ENCODE measurements at places on chromosomes 5 and 9.

DNA sequence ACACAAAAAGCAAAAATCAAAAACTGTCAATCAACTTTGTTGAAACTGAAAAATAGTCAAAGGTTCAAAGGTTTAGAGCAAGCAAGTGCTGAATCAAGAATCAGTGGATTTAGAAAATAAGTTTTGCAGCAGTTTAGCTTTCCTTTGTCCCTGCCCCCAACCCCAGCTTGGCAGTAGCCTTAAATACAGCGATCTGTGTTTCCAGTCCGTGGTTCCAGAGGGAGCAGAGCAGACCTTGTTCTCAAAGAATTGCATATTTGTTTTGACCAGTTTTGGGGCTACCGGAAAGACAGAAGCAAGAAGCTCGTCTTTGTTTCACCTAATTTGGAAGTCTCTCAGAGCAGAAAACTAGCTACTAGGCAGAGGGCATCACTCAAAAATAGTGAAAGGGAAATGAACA, 57.2 kb upstream of the PRDM9 start:
- DNase-seq = no peak

DNA sequence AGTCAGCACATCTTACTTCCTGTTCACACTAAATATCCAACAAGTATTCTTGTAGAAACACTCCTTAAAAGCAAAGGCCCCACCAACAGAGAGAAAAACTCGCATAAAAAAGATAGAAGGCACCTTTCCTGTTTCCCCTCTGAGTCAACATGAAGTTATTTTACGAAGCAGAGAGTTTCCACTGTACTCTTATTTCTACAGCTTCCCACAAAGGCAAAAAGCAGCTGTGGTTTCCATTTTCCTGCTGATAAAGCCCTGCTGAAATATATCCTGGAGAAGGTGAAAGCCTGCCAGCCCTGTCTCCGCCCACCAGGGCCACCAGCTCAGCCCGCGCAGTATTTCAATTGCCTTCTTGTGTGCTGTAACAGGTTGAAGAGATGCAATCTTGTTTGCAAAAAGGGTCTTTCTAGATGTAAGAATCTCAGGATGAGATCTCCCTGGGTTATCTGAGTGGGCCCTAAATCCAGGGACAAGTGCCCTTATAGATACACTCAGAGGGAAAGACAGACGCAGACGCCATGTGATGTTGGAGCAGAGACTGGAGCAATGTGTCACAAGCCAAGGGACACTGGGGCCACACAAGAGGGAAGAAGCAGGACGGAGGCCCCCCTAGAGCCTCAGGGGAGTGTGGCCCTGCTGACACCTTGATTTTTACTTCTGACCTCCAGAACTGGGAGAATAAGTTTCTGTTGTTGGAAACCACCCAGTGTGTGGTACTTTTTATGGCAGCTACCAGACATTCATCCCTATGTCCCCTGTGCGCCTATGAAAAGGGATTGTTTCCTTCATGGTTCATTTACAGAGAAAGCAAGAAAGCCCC, 19.9 kb downstream of the SEMA4D start:
- no peak for DNase-seq

GRCh38 chr5:153402550-153402949, 87.9 kb upstream of the GRIA1 start:
- DNase-seq = no peak

DNA sequence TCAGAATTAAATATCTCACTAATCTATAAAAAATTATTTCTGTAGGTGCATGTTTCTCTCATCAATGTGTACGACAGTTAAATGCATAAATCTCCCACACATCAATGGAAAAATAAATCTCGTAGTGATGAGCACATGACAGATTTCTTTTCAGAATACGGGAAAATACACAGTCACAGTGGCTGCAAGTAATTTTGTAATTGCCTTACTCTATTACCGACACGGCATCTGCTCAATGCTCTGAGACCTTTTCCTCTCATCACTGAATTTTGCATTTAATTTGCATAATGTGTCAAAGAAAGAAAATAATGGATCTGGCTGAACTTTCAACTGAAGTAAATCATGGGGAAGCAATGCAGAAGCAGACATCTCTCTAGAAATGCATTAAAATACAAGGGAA, 37.2 kb downstream of the PDE4D start:
- no peak for DNase-seq

GRCh38 chr5:131262953-131263541, 806 bp upstream of the CDC42SE2 start:
- peak; percentile 58 for DNase-seq

DNA sequence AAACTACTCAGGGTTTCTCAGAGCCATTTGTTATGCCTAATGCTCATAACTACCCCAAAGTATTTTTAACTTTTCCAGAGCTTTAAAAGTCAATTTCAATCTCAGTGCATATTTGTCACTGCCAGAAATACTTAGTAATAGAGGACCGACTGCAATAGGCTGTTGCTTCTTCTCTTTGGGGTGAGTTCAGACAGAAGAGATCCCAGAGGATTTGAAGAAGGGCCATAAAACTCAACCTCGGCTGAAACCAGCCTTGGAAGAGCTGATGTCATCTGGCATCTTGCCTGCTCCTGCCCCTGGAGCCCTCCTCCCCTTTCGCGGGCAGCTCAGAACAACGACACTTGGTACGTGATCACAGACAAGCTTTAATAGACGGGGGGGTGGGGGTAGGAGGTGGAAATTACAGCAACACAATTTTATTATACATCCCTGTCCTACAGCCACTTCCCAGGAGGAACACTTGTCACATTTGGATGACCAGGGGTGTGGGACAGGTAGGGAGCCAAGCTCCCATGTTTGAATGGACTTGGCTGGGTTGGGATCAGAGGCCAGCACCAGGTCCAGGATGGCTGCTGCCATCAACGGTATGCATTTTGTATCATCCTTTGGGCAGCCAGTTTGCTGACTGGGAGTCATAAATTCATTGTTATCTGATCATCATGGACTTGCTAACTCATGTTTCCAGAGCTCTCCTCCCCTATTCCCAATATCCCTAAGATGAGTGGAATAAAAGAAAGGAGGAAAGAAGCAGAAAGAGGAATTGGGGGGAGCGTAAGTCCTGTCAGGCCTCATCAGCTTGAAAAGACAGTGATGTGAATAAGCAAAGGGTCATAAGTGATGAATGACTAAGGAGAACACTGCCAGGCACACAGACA, 186.6 kb upstream of the PANK3 start:
- DNase-seq = no peak

DNA sequence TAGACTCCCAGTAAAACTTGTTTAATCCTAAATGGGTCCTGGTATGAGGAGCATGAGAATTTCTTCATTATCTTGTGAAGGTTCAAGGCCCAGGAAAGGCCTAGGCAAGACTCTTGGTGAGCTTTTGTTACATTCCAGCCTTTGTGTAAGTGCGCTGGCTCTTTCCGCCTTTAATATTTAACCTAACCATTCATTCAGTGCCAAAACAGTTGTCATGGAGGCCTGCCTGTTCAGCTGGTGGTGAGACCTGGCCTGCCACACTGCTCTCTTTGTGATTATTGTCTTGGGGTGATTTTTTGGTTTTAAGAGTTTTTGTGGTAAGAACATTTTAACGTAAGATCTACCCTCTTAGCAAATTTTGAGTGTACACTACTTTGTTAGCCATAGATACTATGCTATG, 127.5 kb upstream of the WWC1 start:
- no peak for DNase-seq

- DNase-seq = no peak
Observed at GRCh38 chr5:159581502-159582249, 251.4 kb upstream of the IL12B start.

DNA sequence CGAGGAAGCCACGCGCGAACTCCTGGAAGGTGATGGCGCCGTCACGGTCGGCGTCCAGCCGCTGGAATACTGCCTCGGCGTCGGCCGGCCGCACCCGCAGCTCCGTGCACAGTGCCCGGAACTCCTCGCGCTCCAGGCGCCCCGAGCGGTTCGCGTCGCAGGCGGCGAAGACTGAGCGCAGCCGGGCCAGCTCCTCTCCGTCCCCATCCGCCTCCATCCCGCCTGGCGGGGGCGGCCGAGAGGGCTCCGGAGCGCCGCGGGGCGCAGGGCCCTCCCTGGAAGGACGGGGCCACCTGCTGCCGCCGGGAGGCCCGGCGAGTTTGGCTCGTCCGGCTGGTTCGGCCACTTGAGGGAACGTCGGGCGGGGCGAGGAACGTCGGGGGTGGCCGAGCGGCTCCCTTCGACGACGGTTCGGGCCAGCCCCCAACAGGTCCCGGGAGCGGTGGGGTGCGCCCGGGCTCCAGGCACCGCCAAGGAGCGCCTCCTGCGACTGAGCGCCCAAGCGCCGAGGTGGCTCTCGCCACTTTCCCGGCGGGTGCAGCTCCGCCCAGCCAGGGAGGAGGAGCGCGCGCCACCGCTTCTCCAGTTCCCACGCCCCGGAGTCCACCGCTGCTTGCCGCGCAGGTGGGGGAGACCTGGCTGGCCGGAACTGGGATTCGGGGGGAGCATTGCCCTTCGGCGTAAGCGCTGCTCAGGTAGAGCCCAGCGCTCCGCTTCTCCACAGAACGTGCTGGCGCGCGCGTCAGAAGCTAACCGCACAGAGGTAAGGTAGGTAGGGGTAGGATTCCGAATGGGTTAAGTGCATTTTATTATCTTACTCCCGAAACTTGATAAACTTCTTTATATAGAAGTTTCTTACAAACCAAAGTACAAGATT, at the start of gene RASEF:
Gene RASEF, minus strand, starts transcription at position 492 of the 877 bp plus-strand sequence. Its CDS starts 275 bp downstream, at position 217.
- DNase-seq = no peak

- no peak for DNase-seq
Observed at GRCh38 chr5:62717301-62717933, 138.8 kb downstream of the LRRC70 start.

DNA sequence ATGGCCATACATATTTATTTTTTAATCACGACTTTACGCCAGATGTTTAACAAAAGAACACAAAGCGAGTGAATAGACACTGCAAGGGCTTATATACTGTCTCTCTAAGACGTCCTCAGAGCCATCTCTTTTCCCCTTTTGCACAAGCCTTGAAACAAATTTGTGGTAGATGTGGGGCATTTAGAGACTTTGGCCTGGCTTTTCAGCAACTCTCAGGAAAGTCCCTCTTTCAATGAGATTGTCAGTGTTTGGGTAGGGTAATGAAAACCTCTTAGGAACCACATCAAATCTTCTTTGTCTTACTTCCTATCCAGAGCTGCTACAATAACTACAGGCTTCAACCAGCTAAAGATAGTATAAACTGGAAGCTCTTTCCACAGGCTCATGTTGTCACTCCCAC, 380.0 kb downstream of the ANXA1 start:
- no peak for DNase-seq

GRCh38 chr5:26833596-26833995, 204.8 kb downstream of the CDH9 start:
- DNase-seq = no peak

GRCh38 chr9:89051421-89052025, 60.3 kb downstream of the S1PR3 start:
- DNase-seq = no peak

DNA sequence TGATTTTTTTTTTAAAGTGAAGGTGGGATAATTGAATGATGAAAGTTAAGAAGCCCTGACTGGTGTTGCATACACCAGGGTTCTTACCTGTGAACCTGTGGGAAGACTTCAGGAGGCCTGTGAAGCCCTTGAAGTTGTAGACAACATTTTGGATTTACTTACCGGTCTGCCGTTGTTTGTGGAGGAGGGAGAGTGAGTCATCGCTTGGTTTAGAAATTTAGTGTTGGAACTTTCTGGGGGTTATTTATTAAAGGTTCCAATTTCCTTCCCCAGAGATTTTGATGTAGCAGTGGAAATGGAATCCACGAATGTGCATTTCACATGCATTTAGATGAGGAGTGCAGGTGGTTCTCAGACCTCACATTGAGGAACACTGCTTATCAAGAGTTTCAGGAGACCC, 49.6 kb downstream of the ARHGAP26 start:
- DNase-seq = no peak

- no peak for DNase-seq
Observed at GRCh38 chr9:123059472-123060220, 26.2 kb downstream of the GPR21 start.

- DNase-seq = no peak
Observed at GRCh38 chr5:177514541-177514940, 2.2 kb downstream of the DDX41 start.

GRCh38 chr9:33366979-33367480, 35.3 kb downstream of the AQP7 start:
- no peak for DNase-seq

- peak; percentile 45 for DNase-seq
Observed at GRCh38 chr5:39264528-39264927, 45.2 kb upstream of the FYB1 start.

- DNase-seq = no peak
Observed at GRCh38 chr5:169946743-169947295, 33.5 kb downstream of the INSYN2B start.

DNA sequence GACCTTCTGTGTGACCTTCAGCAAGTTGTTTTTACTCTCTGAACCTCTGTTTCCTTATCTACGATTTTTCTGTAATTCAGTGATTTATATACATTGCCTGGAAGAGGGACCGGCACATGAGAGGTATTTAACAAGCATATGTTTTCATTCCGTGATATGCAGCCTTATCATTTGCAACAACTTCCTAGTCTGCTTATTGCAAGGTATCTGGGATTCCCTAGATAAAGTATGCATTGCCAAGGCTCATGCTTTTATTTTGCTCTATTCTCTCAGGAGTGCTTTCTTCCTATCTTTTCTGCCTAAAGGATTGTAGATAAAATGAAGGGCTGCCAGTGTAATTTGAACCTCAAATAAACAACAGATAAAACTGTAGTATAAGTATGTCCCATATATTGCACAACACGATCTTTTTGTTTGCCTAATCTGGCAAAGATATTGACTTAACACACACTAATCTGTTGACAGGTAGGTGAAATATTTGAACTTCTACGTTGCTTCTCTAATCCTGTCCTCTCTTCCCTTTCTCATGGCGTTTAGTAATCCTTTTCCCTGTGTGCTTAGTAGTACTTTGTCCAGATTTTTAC, 377.2 kb upstream of the TNC start:
- no peak for DNase-seq

DNA sequence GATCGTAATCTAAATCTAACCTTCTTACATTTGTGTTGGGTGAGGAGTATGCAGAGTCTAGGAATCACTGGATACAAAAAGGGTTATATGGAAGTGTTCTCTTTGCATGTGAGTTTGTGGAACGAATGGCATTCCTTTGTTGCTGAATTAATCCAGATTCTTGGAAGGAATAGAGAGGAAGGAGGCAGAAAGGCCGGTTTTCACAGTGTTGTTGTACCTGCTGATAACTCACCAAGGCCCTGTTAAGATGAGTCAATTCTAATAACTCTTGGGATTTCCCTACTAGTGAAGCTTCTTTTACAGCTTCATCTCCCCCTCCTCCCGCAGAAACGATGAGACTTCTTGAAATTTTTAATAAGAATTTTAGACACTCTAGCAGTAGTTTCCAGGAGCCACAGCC, 84.0 kb downstream of the ZSWIM6 start:
- DNase-seq = no peak
